Activated naive CD8-positive, alpha-beta T cell treated with anti-CD3 and anti-CD28 coated beads, Interleukin-2, amount 10 ng/mL, durations not matched to agents 7 days and 5 days (primary cell): ENCODE measurements at places on chromosomes 5 and 9. TPM values are rescaled to one million over a fixed set of nuclear protein-coding genes. Genes with fewer than 3 reads are reported as not detected.

DNA sequence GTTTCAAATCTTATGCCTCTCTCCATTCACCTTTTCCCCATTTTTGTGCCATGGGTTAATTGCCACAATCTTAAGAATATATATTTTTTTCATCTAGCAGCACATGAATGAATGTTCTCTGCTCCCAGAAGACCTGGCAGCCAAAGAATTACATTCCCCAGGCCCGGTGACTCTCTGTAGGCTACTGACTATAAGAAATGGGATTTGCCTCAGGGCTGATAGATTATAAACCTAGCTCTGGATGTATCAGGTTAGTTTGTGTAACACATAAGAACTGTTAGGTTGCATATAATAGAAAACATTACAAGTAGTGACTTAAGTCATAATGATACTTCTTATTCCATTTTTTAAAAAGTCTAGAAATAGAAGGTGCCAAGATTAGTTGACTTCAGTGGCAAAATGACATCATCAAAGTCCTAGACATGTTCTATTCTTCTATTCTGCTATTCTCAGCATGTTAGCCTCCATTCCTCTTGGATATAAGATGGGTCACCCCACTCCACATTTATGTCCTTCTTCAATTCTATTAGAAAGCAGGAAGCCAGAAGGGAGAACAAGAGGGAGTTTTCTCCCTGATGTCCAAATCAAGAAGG, 10.9 kb upstream of the ZNF474 start:
- DNase-seq: no peak
- H3K27ac ChIP-seq: no peak overlapping the region
- H3K4me3 ChIP-seq: no peak overlapping the region
- no peaks in the 10 kb centered on the region for H3K4me1 ChIP-seq

DNA sequence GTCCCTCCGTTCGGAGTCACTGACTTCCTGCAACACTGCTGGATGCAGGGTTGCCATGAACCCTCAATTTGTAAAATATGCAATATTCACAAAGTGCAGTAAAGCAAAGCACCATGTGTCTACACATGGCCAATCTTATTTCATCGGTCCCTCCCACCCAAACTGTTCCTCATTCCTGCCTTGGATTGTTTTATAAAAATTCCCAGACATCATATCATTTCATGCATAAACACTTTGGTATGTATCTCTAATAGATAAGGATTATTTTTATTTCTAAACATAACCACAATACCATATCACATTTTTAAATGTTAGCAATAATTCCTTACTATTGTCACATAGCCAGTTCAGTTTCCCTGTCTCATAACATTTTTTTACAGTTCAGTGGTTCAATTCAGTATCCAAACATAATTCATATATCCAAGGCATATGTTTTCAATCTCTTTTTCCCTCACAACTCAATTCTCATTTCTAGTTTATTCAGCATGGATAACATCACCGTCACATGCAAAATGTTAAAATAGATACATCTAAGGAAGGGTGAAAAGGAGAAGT, 82.0 kb upstream of the PCAT7 start:
- H3K36me3 ChIP-seq: no peaks in the 10 kb centered on the region
- H3K4me1 ChIP-seq: peaks cover 1% of the 10 kb centered on the region
- H3K27ac ChIP-seq: no peak overlapping the region
- H3K27me3 ChIP-seq: peaks cover 28% of the 10 kb centered on the region
- no peak for DNase-seq
- no peak overlapping the region for H3K4me3 ChIP-seq

DNA sequence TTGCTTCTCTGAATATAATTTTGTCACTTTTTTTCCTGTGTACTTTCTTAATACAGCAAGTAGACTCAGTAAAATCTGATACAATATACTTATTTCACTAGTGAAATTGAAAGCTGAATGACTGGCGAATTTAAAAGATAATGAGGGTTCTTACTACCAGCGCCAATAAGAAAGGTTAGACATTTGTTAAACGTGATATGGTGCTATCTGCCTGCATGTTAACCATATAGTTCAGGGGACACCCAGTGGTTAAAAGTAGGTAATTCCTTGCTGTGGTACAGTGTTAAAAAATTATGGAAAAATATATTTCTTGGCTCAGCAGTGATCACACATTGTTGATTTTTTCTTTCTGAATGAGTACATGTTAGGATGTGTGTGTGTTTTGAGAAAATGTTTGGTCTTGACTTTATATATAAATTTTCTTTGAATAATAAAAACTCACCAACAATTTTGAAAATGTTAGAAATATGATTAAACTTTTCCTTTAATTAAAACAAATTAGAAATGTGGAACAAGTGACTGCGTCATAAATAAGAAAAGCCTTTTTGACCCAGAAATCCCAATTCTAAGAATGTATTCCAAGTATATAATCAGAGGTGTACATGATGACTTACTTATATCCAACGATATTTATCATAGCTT, 25.8 kb downstream of the CAST start:
- peak overlapping the region; percentile 33 for H3K4me3 ChIP-seq
- H3K27ac ChIP-seq: no peak overlapping the region
- H3K27me3 ChIP-seq: no peaks in the 10 kb centered on the region
- H3K36me3 ChIP-seq: peaks cover 16% of the 10 kb centered on the region
- H3K4me1 ChIP-seq: peaks cover 10% of the 10 kb centered on the region

DNA sequence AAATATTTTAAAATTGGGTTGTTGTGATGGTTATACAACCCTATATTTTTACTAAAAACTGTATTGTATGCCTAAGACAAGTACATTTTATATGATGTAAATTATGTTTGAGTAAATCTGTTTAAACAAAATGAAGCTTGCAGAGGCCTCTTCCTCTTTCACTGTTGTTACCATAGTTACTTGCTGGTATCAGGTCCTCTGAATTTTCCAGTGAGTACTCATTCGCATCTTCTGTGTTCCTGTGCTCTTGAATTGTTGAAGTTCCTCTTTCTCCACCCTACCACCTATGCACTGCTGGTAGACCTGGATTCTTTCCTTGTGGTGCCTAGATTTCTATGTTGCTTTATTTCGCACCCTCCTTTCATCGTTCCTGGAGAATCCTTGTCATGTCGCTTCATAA, 938.5 kb upstream of the ACO1 start:
- no peaks in the 10 kb centered on the region for H3K36me3 ChIP-seq
- no peak for DNase-seq
- no peak overlapping the region for H3K27ac ChIP-seq
- no peak overlapping the region for H3K4me3 ChIP-seq

DNA sequence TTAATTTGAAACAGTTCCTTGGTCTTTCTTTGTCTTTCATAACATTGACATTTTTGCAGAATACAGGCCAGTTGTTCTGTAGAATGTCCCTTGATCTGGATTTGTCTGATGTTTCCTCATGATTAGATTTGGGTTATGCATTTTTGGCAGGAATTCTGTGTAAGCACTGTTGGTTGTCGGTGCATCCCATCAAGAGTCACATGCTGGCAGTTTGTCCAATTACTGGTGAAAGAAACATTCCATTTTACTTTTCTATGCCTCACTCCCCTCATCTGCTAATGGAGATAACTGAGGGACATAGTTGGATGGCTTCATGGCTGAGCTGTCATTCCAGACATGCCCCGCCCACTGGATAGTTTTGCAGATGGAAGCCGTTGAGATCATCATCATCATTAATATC, 7.6 kb upstream of the ZNF618 start:
- H3K4me1 ChIP-seq: no peaks in the 10 kb centered on the region
- H3K36me3 ChIP-seq: no peaks in the 10 kb centered on the region

DNA sequence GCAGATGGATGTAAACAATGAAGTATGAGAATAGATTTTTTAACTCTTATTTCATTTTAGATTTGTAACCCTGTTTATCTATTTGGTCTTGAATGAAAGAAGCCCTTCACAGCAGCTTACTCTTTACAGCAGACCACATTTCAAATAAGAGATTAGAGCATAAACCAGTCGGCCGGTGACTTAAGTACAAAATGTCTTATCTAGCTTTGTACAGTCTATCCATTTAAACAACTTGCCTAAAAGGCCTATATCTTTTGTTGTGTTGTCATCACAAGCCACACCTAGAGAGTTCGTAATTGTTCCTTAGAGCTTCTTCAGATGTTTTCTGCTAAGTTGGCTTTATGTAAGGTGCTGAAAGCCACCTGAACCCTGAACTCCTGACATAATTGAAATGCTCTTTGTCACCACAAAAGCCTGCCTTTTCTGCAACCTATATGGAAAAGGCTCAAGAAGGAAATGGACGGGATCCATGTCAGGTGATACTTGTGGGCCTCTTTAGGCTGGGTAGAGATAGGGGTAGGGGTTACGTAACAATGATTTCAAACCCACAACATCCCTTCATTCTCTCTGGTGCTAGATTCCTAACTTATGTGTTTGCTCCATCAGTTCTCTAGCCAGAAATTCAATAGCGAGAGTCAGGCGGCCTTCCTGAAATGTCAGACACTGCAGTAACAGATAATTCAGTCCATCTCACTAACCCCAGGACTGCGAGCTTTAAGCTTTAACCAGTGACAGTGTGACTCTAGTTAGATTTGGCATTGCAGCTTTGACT, 162.5 kb downstream of the CD180 start:
- no peaks in the 10 kb centered on the region for H3K36me3 ChIP-seq
- peaks cover 4% of the 10 kb centered on the region for H3K4me1 ChIP-seq
- H3K27ac ChIP-seq: no peak overlapping the region
- no peak for DNase-seq
- no peak overlapping the region for H3K4me3 ChIP-seq
- H3K27me3 ChIP-seq: no peaks in the 10 kb centered on the region

GRCh38 chr5:111200828-111201227, 23.4 kb upstream of the CAMK4 start:
- no peak overlapping the region for H3K4me3 ChIP-seq
- H3K27me3 ChIP-seq: peaks cover 3% of the 10 kb centered on the region

- no peak overlapping the region for H3K4me3 ChIP-seq
- no peaks in the 10 kb centered on the region for H3K27me3 ChIP-seq
- no peaks in the 10 kb centered on the region for H3K4me1 ChIP-seq
- DNase-seq: no peak
These were observed 290.1 kb downstream of the HINT1 start for GRCh38 chr5:130874861-130875417.

GRCh38 chr9:86500667-86501435, 146.6 kb upstream of the TUT7 start:
- H3K4me3 ChIP-seq: no peak overlapping the region
- H3K4me1 ChIP-seq: no peaks in the 10 kb centered on the region
- H3K27ac ChIP-seq: no peak overlapping the region
- H3K36me3 ChIP-seq: no peaks in the 10 kb centered on the region
- no peak for DNase-seq

DNA sequence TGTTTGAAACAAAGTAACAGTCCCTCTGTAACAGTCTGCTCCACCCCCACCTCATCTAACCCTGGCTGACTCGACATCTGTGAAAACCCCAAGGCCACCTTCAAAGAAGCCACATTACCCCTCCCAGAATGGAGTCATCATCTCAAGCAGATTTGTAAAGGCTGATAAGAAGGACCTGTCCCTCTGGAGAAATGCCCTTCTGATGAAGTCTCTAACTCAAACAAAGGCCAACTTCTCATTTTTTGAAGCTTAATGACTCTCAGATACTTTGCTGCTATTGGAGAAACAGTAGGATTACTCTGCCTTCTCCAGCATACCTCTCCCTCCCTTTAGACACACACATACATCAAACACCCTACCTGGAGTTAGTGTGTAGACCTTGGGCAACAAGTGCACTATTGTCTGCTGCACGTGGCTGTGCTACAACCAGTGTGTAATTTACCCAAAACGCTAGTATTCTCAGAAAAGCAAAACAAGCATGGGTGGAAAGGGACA, 5.3 kb upstream of the SUSD1 start:
- DNase-seq: no peak
- peak overlapping the region; percentile 61 for H3K27ac ChIP-seq
- H3K27me3 ChIP-seq: peaks cover 21% of the 10 kb centered on the region
- peaks cover 51% of the 10 kb centered on the region for H3K4me1 ChIP-seq
- H3K36me3 ChIP-seq: peaks cover 5% of the 10 kb centered on the region

DNA sequence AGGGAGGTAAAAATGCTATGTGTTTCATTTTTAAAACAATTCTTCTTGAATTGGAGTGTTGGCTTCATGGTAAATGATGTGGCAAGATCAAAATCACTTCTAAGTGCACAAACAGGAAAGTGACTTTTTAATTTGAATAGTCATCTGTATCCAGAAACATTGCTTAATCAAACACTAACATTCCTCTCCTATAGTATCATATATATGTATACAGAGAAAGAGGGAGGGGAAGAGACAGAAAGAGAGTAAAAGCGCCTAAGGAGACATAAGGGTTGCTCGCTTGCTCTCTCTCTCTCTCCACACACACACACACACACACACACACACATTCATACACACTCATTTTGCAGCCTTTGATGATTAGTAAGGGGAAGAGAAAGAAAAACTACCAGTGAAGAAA, 95.4 kb upstream of the PRDM9 start:
- H3K4me3 ChIP-seq: no peak overlapping the region
- H3K27me3 ChIP-seq: no peaks in the 10 kb centered on the region
- H3K36me3 ChIP-seq: no peaks in the 10 kb centered on the region
- no peaks in the 10 kb centered on the region for H3K4me1 ChIP-seq

GRCh38 chr9:137467896-137468295, 8.8 kb upstream of the NSMF start:
- no peak for DNase-seq
- H3K4me1 ChIP-seq: peaks cover 11% of the 10 kb centered on the region
- peaks cover 20% of the 10 kb centered on the region for H3K27me3 ChIP-seq

DNA sequence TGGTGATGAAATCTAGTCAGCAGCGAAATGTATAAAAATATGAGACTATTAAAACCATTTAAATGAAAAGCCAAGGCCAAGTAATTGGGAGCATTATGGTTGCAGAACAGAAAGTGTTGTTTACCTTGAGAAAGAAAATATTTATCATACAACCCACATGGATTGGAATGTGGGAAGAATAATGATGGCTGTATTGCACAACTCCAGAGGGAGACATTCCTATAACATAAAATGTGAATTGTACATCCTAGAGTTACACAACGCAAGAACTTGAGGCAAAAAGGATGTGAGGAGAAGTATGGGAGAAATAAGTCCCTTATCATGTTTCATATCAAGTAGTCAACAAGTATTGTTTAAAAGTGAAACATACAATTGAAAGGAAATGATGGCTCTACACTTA, 1014.0 kb upstream of the SEMA6A start:
- no peak for DNase-seq
- H3K4me1 ChIP-seq: no peaks in the 10 kb centered on the region
- H3K27ac ChIP-seq: no peak overlapping the region
- H3K36me3 ChIP-seq: no peaks in the 10 kb centered on the region
- no peaks in the 10 kb centered on the region for H3K27me3 ChIP-seq

DNA sequence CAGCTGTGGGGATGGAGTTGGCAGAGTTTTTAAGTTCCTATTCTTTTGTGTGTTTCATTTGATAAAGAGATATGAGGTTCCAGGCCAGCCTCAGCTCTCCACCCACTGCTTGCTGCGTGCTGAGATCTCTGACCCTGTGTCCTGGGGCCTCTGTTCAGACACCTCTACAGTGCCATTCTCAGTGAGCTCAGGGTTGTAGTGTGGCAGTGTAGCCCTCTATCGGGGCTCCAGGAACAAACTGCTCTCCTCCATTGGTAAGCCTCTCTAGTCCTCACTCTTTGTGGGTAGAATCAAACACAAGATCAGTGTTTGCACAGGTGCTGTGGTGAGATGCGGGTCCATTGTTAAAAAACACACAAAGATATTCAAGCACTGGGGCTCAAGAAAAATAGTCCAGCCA, 386.6 kb upstream of the RPS23 start:
- no peak for DNase-seq
- H3K4me1 ChIP-seq: no peaks in the 10 kb centered on the region
- no peak overlapping the region for H3K4me3 ChIP-seq
- H3K27ac ChIP-seq: no peak overlapping the region

Gene MAMDC2
- total RNA-seq: not detected

Gene FAM221B
- total RNA-seq: not detected

Gene CDX1
- not detected for total RNA-seq

Gene SPATA31D4
- total RNA-seq: not detected

Gene TMC1
- not detected for total RNA-seq

Gene TRAF1
- 102 TPM for total RNA-seq

Gene NR4A3
- 1.2 TPM for total RNA-seq
